ENCODE measurements at places on chromosomes 4 and X.

DNA sequence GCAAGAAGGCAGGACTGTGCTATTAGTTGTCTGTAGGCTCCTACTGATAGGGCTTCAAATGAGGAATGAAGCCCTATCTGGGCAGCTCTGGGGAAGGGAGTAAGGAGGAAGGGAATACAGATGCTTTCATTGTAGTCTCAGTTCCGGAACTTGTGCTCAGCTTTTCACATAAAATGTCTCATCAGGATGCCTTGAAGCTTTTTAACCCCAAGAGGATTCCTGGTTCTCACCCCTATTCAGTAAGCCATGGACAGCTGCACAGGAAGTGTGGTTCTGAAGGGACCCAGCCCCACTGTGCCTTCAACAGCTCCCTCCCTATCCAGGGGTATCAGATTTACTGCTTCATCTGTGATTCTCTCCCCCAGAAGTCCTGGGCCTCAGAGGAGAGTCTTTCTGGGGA lies 5.0 kb downstream of the ARMCX5 start:
- DNase-seq: no peak

- no peak for DNase-seq
Observed at GRCh38 chrX:8204943-8205342, 33.9 kb upstream of the VCX2 start.

GRCh38 chr4:186557486-186557885 lies 2.1 kb upstream of the MTNR1A start:
- DNase-seq: no peak

DNA sequence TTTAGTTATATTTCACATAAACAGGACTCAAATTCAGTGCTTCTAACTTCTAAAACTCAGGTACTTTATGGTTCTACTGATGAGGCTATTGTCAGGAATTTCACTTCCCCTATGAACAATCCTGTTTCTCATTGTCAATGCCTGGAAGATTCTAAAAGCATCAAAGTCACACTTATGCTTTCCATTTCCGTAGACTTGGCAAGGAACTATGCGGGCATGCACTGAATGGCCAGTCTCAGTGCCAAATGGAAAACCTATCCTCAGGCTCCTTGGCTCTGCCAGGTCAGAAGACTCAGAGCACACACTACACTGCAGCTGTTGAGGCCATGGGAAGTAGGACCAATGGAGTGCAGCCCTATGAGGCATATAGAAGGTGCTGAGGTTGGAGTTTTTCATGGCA lies 97.0 kb upstream of the PTPN13 start:
- no peak for DNase-seq

DNA sequence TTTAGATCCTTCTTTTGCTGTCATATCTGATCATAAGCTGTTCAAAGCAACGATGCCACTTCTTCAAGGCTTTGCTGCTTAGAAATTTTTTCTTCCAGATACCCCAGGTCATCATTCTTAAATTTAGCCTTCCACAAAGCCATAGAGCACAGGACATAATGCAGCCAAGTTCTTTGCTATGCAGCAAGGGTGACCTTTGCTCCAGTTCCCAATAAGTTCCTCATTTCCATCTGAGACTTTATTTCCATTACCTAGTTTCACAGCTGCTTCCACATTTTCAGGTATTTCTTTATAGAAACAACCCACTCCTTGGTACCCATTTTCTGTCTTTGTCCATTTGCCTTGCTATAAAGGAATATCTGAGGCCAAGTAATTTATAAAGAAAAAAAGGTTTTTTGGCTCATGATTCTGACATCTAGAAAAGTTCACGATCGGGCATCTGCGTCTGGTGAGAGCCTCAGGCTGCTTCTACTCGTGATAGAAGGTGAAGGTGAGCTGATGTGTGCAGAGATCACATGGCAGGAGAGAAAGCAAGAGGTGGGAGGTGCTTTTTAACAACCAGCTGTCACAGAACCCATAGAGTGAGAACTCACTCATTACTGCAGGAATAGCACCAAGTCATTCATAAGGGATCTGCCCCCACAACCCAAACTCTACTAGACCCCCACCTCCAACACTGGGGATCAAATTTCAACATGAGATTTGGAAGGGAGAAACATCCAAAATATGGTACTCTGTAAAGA lies 11.8 kb upstream of the TASL start:
- DNase-seq: no peak

Measured in stimulated activated CD4-positive, alpha-beta T cell treated with anti-CD3 and anti-CD28 coated beads, Interleukin-1b, Interleukin-23, amount 100 ng/mL, for 1 hour (primary cell).